Mesothelial cell of epicardium (in vitro differentiated cells): ENCODE measurements at places on chromosomes 2 and 18. TPM values are rescaled to one million over a fixed set of nuclear protein-coding genes. Genes with fewer than 3 reads are reported as not detected.

GTF2A1L gene
- total RNA-seq: 0.69 TPM in 1 of 3 replicates, not detected in the others

SKA1 gene
- 5.0 to 5.9 TPM (median 5.5 TPM) in 3 replicates for total RNA-seq

POTEJ gene
- not detected in 3 replicates for total RNA-seq

RGPD3 gene
- 0.09 to 0.18 TPM (median 0.18 TPM) in 3 replicates for total RNA-seq

VWC2L gene
- total RNA-seq: not detected in 3 replicates

NEU4 gene
- 0.87 to 1.8 TPM (median 1.7 TPM) in 3 replicates for total RNA-seq

GYPC gene
- total RNA-seq: 39.4 to 41.4 TPM (median 39.7 TPM) in 3 replicates

APOB gene
- total RNA-seq: 0.13 to 0.23 TPM (median 0.22 TPM) in 3 replicates

DUSP19 gene
- total RNA-seq: 3.5 to 4.3 TPM (median 4.3 TPM) in 3 replicates

MFSD2B gene
- total RNA-seq: 0.16 to 0.84 TPM (median 0.31 TPM) in 3 replicates

ZNF892 gene
- 16.7 to 17.2 TPM (median 17.0 TPM) in 3 replicates for total RNA-seq

TNS1 gene
- 116 to 130 TPM (median 117 TPM) in 3 replicates for total RNA-seq

DNA sequence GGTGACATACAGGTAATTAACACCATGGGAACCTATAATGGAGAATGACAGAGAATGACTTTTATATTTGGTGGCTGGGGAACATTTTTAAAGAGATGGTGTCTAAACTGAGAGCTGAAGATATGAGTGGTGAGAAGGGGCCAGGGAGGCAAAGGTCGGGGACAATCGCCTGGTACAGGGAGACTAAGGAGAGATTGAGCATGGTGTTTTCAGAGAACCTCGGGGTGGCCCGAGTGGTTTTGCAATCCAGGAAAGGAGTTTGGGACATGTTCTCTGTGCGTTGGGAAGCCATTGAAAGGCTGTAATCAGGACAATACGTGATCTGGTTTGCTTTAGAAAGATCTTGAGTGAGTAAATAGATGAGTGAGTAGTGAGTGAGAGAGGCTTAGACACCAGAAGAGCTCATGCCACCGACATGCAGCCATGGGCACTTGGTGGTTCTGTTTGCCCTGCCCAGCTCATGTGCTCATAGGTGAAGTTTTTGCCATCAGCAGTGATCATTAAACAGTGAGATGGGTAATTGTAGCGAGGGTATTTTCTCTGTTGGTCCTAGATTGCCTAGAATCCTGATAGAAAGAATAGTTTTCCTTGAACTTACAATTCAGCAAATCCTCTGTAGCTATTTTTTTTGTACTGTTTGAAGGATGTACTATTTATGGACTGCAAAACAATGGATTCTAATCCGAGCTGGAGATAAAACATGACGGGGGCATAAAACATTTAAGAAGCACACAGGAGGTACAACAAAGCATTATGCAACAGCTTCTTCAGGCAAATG, 114.7 kb downstream of the SH3RF3 start:
- no peak for DNase-seq
- H3K27ac ChIP-seq: no peak overlapping the region

DNA sequence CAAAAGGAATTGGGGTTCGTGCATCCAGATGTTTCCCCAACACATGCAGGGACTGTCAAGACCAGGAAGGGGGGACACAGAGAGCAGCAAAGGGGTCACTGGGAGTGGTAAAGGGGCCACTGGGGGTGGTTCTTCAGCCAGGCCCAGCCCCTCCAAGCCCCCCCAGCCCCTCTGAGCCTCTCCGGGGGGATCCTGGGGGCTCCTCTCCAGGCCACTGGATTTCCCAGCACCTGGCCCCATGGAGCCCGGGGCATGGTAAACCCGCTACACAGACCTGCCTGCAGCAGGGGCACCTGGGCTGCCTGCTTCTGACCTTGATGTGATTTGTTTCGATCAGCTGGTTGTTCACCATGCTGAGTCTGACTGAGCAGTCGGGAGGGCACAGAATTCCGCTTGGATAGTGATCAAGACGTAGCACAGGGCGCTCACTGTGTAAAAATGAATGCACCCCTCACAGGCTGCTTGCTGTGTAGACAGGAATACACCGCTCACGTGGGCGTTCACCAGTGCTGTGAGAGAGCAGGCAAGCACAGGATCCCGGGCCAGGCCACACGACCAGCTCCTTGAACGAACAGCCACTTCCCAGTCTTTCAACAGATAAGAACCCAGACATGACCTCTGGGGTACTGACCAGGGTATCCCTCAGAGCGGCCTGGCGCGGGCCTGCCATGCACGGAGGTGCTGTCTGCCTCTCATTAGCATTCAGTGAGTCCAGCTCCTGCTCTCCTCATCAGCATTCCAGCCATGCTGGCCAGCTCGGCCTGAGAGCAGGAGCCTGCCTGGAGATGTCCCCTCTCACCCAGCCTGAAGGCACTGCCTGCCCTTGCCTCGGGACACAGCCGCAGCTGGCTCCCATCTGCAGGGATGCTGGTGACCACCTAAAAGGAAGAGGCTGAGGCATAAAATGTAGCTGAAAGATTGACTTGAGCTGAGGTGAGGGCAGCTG, 73.3 kb upstream of the OTOS start:
- peaks cover 9% of the 10 kb centered on the region for H3K4me1 ChIP-seq
- H3K36me3 ChIP-seq: no peaks in the 10 kb centered on the region
- H3K4me3 ChIP-seq: no peak overlapping the region
- no peak overlapping the region for H3K27ac ChIP-seq
- peaks cover 4% of the 10 kb centered on the region for H3K27me3 ChIP-seq

- no peaks in the 10 kb centered on the region for H3K27me3 ChIP-seq
- H3K4me3 ChIP-seq: no peak overlapping the region
- no peak overlapping the region for H3K27ac ChIP-seq
- DNase-seq: no peak
Observed at GRCh38 chr18:68316636-68317035, 398.3 kb downstream of the TMX3 start.

GRCh38 chr2:143575340-143575739, 446.1 kb downstream of the ARHGAP15 start:
- no peak for DNase-seq
- H3K27ac ChIP-seq: no peak overlapping the region
- no peaks in the 10 kb centered on the region for H3K27me3 ChIP-seq
- H3K4me3 ChIP-seq: no peak overlapping the region

- H3K36me3 ChIP-seq: peaks cover 6% of the 10 kb centered on the region
- no peak overlapping the region for H3K4me3 ChIP-seq
- H3K27ac ChIP-seq: no peak overlapping the region
- DNase-seq: no peak
- H3K4me1 ChIP-seq: peaks cover 40% of the 10 kb centered on the region
- H3K27me3 ChIP-seq: no peaks in the 10 kb centered on the region
Observed at GRCh38 chr2:174870787-174871186, 106.5 kb upstream of the CHRNA1 start.

DNA sequence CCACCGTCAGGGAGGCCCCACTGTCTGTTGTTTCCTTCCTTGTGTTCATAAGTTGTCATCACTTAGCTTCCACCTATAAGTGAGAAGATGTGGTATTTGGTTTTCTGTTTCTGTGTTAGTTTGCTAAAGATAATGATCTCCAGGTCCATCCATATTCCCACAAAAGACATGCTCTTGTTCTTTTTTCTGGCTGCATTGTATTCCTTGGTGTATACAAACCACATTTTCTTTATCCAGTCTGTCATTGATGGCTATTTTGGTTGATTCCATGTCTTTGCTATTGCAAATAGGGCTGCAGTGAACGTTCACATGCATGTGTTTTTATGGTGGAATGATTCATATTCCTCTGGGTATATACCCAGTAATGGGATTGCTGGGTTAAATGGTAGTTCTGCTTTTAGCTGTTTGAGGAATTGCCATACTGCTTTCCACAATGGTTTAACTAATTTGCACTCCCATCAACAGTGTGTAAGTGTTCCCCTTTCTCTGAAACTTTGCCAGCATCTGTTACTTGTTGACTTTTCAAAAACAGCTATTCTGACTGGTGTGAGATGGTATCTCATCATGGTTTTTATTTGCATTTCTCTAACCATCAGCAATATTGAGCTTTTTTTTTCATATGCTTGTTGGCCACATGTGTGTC, 156.6 kb upstream of the NOSTRIN start:
- H3K27ac ChIP-seq: no peak overlapping the region
- H3K4me3 ChIP-seq: no peak overlapping the region
- H3K27me3 ChIP-seq: no peaks in the 10 kb centered on the region
- peaks cover 23% of the 10 kb centered on the region for H3K36me3 ChIP-seq
- H3K4me1 ChIP-seq: peaks cover 25% of the 10 kb centered on the region
- DNase-seq: no peak

- no peak for DNase-seq
- no peaks in the 10 kb centered on the region for H3K4me1 ChIP-seq
- no peaks in the 10 kb centered on the region for H3K36me3 ChIP-seq
- H3K27ac ChIP-seq: no peak overlapping the region
- no peaks in the 10 kb centered on the region for H3K27me3 ChIP-seq
- no peak overlapping the region for H3K4me3 ChIP-seq
Observed at GRCh38 chr18:51290860-51291259, 93.4 kb upstream of the MEX3C start.

- H3K36me3 ChIP-seq: no peaks in the 10 kb centered on the region
- H3K4me3 ChIP-seq: no peak overlapping the region
- DNase-seq: no peak
- H3K27me3 ChIP-seq: no peaks in the 10 kb centered on the region
Observed at GRCh38 chr2:211898702-211899101, 639.9 kb downstream of the ERBB4 start.

DNA sequence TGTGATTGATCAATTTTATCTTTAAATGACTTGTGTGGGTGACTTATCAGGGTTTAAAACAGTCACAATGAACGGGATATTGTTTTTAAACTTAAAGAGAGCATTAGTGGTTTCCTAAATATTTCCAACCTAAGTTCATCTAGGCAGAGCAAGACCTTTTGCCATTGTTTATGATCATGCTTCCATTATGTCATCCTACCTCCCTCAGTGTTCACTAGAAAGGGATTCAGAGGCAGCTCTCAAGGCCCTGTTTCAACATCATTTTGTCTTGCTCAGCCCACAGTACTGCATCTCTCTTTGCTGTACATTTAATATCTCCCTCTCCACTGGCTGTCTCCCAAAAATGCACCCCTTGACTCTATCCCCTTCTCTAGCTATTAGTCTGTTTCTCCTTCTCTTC, 21.5 kb upstream of the PELI1 start:
- H3K4me1 ChIP-seq: peaks cover 6% of the 10 kb centered on the region
- H3K27ac ChIP-seq: no peak overlapping the region
- H3K4me3 ChIP-seq: no peak overlapping the region
- H3K27me3 ChIP-seq: no peaks in the 10 kb centered on the region
- DNase-seq: no peak

DNA sequence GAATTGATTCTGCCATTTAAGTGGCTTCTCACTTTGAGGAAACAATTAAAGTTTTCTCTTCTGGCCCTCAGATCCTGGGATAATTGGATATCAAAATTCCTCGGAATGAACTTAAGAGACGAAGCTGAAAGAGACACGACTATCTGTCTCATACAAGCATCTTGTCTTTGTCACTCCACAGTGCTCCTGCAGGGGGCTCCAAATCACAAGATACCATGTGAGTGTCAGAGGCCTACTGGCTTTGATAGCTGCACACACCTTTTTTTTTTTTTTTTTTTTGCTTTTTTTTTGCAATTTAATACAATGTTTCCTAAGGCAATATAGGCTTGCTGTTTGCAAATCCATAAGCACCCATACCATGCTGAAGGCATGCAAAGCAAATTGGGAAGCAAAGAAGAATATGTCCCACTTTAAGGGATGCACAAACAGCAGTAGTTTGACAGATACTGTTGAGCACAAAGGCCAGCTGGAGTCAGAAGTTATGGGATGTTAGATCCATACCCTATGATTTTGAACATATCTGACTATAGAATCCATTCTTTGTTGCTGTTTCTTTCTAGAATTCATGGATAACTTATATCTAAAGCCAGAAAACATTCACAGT, 109.0 kb upstream of the CBLN2 start:
- H3K4me1 ChIP-seq: no peaks in the 10 kb centered on the region
- peaks cover 24% of the 10 kb centered on the region for H3K27me3 ChIP-seq
- peak; percentile 23 for DNase-seq
- H3K4me3 ChIP-seq: no peak overlapping the region

DNA sequence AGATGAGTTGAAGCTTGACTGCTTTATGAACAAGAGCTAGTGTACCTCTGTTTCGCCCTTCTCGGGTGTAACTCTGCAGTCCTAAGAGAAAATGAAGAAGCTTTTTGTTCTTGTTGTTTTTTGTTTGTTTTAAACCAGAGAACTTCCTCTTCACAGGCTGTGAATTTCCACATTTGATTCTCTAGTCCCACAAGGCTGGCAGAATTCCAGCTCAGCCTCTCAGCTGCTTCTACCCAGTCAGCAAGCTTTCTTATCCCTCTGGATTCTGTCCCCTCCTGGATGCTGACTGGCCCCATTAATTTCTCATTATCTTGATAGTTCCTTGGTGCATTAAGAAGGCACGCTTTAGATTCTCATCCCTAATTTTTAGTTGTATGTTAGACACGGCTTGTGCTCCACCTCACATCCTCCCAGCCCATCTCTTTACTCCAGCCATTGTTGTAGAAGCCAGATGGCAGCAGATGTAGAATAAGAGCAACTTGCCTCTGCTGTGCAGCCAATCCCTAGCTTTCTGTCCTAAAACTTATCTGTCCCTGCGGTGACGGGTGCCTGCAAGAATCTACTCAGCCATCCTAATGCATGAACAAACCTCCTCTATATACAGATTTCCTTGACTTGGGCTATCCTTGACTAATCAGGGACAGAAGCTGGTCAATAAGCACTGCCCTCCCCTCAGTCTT, 12.3 kb upstream of the RESP18 start:
- no peaks in the 10 kb centered on the region for H3K4me1 ChIP-seq
- H3K36me3 ChIP-seq: no peaks in the 10 kb centered on the region
- no peak overlapping the region for H3K27ac ChIP-seq
- peaks cover 82% of the 10 kb centered on the region for H3K27me3 ChIP-seq
- no peak for DNase-seq
- H3K4me3 ChIP-seq: no peak overlapping the region

- no peak for DNase-seq
- no peaks in the 10 kb centered on the region for H3K36me3 ChIP-seq
Observed at GRCh38 chr2:198390670-198391069, 586.3 kb downstream of the PLCL1 start.

DNA sequence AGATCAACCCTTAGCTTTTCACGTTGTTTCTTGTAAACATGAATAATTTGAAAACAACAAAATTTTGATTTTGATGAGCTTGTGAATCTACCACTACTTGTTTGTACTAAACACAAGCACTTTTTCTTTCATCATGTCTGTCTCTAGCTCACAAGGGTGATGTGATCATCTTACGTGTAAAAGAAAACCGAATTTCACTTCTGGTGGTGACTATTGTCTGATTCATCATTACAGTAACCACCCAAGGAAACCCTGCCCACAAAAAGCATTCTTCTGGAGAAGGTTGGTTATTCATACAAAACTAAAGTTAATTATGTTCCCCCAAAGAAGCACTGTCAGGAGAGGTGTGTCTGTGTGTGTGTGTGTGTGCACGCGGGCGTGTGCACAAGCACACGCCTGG, 285.4 kb downstream of the ZNF516 start:
- no peak for DNase-seq
- no peak overlapping the region for H3K27ac ChIP-seq
- H3K4me3 ChIP-seq: no peak overlapping the region
- no peaks in the 10 kb centered on the region for H3K36me3 ChIP-seq
- peaks cover 76% of the 10 kb centered on the region for H3K4me1 ChIP-seq

GRCh38 chr2:224753743-224754540, 37.8 kb upstream of the CCDC195 start:
- peaks cover 11% of the 10 kb centered on the region for H3K36me3 ChIP-seq
- H3K27ac ChIP-seq: no peak overlapping the region

GRCh38 chr2:37868866-37869265, 56.2 kb upstream of the RMDN2 start:
- H3K36me3 ChIP-seq: no peaks in the 10 kb centered on the region
- no peak for DNase-seq
- H3K4me1 ChIP-seq: peaks cover 44% of the 10 kb centered on the region
- no peak overlapping the region for H3K27ac ChIP-seq
